ENCODE measurements at places on chromosomes 11 and 22.

DNA sequence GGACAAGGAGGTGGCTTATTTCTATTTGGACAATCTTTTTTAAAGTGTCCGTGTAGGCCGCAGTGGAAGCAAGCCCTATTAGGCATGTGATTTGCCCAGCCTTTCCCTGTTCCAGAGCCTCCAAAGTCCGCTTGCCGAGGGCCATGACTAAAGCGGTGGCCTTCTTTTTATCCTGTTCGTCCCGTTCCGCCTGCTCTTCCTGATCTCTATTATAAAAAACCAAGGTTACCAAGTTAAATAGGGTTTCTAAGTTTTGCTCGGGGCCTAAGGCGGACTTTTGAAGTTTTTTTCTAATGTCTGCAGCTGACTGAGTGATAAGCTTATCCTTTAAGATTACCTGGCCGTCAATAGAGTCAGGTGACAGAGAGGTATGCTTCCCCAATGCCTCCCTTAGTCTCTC lies 21.6 kb upstream of the MUC15 start:
- DNase-seq = no peak

- no peak for DNase-seq
Measured at GRCh38 chr11:74205181-74205580, 34.1 kb downstream of the PPME1 start.

DNA sequence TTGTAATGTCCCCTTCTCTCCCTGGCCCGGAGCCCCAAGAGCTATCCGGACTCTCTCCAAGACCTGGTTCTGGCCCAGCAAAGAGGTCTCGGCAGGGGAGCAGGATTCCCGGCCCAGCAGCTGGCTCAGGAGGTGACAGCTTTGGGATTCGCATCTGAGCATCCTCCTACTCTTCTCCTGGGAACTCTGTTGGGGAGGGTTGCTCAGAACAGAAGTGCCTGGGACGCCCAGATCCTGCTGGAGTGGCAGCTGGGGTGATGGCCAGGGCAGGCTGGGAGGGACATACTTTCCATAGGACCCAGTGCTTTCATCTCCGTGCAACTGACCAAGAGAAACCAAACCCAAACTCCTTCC lies 83.6 kb upstream of the PRODH start:
- DNase-seq = no peak

GRCh38 chr11:125308246-125308645 lies 143.7 kb downstream of the PKNOX2 start:
- no peak for DNase-seq

DNA sequence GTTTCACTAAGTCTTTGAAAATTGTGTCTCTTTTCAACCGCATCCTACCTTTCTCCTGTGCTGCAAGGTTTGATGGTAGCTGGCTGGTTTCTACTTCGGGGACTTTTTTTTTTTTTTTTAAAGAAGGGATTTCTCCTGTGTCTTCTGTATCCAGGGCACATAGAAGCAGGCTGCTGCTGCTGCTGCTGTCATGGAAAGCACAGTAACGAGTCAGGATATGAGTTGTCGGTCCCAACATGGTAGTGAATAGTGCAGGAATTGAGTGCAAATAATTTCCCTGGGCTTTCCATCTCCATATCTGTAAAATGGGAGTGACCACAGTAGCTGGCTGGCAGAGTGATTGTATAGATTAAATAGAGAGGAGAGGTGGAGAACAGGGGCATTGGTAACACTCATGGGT lies 118.3 kb upstream of the NAV2 start:
- DNase-seq = no peak

DNA sequence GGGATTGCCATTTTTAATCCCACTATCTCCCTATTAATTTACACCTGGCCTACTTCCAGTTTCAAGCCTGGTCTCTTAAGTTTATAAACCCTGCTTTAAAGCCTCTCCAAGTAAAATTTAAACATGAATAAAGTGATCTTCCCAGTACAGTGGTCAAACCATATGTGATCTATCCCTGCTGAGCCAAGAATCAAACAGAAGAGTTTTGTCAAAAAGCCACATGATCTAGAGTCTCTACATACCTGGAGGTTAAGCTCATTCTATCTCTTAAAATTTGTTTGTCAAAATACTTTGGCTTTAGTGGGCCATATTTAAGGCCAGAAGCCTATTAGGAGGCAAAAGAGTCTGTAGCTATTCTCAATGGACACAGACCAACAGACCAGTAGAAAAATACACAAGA lies 42.9 kb upstream of the DDI1 start:
- no peak for DNase-seq

GRCh38 chr22:27194096-27194748 lies 536.8 kb downstream of the MIAT start:
- no peak for DNase-seq

GRCh38 chr11:36186340-36187175 lies 102.7 kb downstream of the COMMD9 start:
- peak; percentile 62 for DNase-seq

GRCh38 chr22:50710221-50710620 lies 27.8 kb upstream of the ACR start:
- no peak for DNase-seq
